ENCODE measurements at places on chromosomes 13 and 19. TPM values are rescaled to one million over a fixed set of nuclear protein-coding genes. Genes with fewer than 3 reads are reported as not detected.

Gene AMH
- 1.4 TPM for total RNA-seq

Gene IGFL1
- not detected for total RNA-seq

Gene CCNA1
- 1.4 TPM for total RNA-seq

Gene CDX2
- total RNA-seq: not detected

Gene PRR20B
- total RNA-seq: not detected

Gene C2CD4C
- 1.6 TPM for total RNA-seq

Gene CEACAM7
- total RNA-seq: 10.8 TPM

Gene APOE
- total RNA-seq: 59.9 TPM

- DNase-seq: no peak
These were observed 36.6 kb downstream of the FOXO1 start for GRCh38 chr13:40629678-40630384.

DNA sequence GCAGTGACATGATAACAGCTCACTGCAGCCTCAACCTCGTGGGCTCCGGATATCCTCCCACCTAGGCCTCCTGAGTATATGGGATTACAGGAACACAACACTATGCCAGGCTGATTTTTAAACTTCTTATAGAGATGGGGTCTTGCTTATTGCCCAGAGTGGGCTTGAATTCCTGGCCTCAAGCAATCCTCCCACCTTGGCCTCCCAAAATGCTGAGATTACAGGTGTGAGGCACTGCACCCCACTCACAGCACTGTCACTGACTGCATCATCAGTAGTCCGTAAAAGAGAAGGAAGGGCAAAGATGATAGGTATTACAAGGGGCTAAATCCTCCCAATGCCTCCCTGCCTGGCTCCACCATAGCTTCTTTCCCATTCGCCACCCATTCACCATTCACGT is 4.1 kb downstream of the RHPN2 start:
- no peak for DNase-seq

- DNase-seq: no peak
These were observed 56.6 kb downstream of the LIG4 start for GRCh38 chr13:108158746-108159145.

DNA sequence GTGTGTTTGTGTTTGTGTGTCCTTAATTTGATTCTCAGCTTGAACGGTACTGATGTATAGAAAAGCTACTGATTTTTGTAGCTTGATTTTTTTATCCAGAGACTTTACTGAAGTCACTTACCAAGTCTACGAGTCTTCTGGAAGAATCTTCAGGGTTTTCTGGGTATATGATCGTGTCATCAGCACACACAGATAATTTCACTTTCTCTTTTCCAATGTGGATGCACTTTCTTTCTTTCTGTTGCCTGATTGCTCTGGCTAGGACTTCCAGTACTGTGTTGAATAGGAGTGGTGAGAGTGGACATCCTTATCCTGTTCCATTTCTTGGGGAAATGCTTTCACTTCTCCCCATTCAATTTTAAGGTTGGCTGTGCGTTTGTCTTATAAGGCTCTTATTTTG is 7.9 kb upstream of the LILRB1 start:
- DNase-seq: no peak

DNA sequence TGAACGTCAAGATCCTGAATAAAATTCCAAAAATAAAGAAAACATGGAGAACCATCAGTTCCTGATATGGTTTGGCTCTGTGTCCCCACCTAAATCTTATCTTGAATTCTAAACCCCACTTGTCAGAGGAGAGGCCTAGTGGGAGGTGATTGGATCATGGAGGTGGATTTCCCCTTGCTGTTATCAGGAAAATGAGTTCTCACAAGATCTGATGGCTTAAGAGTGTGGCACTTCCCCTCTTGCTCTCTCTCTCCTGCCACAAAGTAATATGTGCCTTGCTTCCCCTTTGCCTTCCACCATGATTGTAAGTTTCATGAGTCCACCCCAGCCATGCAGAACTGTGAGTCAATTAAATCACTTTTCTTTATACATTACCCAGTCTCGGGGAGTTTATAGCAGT is 827.4 kb downstream of the GPC5 start:
- DNase-seq: no peak

DNA sequence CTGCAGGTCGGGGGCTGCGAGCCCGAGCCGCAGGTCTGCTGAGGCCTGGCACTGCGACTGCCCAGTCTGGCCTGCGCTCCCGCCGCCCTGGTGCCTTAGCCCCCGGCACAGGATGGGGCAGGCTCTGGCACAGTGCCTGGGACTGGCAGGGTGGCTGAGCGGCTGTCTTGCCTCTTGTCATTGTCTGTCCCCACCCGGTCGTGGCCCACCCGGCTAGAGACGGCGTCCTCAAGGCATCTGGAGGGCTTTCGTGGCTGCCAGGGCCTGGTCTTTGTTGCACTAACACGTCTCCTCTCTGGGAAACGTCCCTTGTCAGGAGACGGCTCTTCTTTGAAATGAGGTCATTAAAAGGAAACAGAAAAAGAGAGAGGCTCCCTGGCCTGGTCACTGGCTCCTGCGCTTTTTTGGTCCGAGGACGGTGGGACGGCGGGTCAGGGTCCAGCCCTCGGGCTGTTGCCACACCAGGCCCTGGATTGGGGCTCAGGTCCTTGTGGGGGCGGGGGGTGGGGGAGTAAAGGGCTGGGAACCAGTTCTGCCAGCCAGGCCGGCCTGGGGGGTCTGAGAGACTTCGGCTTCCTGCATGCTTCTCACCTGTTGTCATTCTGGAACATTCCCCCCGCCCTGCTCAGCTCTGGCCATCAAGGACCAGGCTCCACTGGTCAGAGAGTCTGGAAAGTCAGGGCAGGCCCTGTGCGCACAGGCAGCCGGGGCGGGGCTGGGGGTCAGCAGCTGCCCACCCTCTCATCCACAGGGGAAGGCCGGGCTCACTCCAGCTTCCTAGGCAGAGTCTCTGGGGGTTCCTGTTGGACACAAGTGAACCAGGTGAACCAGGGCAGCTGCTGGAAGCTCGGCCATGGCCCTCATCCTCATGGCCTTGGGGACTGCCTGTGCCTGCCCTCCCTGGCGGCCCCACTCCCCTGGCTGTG is 6.2 kb upstream of the ZNF554 start:
- no peak for DNase-seq

DNA sequence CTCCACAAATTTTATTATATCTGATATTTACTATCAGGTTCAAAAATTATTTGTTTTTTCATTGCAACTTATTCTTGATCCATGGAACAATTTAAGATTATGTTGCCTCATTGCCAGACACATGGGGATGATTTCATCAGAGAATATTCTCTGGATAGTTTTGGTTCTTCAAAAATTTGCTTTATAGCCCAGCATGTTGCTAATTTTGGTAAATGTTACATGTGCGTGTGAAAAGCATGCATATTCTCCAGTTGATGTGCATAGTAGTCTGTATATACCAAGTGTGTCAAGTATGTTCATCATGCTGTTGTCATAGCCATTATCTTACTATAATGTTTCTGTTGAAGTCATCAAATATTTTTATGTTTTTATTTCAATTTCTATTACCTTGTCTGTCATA is 122.3 kb downstream of the RFC3 start:
- DNase-seq: no peak

GRCh38 chr13:99800951-99801350 is 170.6 kb downstream of the ZIC5 start:
- no peak for DNase-seq

- no peak for DNase-seq
These were observed 557 bp downstream of the ZNF524 start for GRCh38 chr19:55600662-55601028.

DNA sequence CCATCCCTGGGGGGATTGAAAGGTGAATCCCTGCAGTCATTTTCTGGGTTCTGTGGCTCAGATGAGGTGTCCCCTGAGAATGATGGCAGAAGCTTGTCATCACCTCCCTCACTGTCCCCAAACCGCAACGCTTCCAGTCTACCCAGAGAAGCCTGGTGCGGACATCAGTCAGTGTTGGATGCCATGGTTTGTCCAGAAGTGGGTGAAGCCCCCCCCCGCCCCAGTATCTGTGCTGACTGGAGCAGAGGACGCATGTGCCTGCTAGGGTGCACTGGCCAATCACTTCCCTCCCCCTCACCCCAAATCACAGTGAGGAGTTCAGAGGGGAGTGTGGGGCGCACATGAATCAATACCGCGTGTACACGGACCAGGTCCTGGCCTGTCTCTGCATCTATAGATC is 150.5 kb downstream of the TEX29 start:
- no peak for DNase-seq

DNA sequence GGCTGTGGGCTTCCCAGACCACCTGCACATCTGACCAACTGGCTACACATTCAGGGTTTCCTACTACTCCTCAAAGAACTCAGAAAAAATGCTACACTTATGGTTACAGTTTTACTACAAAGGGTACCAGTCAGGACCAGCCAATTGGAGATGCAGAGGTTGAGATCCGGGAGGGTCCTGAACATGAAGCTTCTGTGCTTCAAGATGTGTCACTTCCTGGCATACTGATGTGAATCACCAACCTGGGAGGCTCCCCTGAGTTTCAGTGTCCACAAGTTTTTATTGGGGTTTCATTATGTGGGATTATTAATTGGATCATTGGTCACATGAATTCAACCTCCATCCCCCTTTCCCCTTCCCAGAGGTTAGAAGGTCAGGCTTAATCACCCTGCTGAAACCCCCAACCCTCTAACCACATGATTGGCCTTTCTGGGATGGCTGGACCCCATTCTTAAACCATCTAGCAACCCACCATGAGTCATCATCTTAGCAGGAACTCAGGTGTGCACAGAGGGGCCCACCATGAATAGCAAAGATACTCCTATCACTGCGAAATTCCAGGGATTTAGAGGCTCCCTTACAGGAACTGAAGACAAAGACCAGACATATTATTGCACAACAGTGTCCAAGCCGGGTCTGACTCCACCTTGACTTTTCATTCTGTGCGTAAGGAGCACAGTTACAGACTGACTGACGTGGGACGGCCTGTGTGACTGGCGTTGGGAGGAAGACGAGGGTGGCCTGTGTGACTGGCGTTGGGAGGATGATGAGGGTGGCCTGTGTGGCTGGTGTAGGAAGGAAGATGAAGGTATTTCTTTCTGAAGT is 90.7 kb downstream of the ATP8A2 start:
- DNase-seq: no peak

DNA sequence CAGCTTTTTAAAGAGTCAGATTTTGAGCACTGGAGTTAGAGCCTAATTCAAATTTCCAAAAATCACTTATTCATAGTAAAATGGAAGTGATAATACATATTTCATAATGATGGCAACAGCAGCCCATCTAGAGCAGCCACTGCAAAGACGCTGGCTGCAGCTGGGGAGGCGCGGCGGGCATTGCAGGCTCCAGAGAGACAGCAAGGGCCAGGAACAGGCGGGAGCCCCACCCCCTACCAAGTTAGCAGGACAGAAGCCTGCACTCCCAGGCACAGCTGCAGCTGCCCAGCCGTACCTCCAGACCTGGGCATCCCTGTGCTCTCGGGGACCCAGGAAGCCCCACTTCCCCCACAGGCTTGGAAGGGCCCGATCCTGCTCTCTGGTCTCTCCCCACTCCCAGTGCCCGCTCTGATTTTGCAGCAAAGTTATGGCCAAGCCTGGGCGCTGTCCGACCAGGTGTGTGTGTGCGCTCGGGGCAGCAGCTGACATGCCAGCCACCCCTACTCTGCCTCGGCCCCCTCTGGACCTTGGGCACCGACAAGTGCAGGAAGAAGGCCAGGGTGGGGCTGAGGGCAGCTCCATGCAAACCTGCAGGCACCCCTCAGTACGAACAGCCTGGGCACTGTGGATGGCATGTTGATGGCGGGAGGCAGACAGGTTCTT is 84.8 kb downstream of the SERP2 start:
- DNase-seq: no peak

DNA sequence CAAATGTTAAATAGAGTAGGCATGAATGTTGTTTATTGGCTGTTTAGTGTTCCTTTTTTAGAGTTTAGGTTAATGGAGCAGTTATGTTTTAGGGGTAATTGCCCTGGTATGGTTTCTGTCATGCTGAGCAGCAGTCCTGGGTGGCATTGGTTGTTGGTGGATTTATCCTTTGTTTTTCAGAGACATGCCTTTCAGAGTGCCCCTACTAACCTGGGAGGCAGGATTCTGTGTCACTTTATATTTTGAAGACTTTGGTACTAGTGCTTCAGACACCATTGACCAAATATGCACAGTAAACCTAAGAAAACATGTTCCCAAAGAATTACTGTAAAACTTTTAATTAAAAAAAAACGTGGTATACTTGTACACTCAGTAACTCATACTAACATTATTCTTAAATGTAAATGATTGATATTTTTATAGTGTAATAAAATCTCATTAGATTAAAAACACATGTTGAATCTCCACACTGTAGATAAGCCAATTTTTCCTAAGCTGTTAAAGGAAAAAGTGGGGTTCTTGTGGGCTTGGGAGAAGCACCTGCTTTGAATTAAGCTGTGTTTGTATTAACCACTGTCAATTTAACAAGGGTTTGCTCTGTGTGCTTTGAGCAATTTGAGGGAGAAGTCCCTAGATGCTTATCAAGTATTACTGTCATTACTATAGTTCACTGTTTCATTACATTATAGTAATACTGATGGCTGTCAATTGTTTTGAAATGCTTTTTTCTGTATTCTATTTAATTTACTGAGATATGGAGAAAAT is 133.2 kb downstream of the LMO7 start:
- no peak for DNase-seq

- DNase-seq: no peak
These were observed 260.0 kb upstream of the DACH1 start for GRCh38 chr13:72127031-72127430.

DNA sequence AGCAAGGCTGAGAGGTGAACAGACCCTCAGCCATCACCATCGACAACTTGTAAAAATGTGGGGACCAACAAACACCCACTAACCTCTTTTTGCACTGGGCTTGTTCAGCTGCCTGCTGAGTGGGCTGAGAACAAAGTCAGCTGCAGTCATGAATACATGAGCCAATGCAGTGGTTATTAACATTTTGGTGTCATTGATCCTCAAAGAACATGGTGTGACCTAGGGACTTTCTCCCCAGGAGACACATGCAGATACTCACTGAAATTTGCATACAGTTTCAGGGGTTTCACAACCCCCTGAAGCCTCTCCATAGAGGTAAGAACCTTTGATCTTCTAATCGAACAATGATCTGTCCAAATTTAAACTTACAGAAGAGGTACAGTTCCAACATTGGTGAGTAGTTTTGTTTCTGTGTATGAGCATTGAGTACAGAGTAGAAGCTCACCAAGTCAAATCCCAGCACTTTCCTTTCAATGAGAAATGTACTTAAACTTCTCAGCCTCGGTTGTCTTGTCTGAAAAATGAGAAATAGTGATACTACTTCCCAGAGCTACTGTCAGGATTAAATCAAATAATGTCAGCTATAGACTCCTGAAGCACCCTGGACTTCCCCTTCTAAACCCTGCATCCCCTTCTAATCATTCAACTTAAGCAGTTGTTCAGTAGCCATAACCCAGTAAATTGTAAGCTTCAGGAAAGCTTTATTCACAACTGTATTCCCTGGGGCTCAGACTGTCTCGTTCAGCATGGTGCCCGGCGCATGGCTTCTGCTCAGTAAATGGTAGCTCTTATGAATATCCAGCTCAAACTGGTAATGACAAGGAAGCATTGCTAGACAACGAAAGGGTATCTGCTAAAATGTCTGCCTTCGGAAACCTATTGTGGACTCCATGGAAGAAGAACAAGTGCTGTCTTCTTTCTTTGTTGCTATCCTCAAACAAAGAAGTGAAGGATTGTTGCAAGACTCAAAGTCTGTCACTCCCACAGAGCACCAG is 148.7 kb downstream of the FOXO1 start:
- DNase-seq: no peak

All from tongue (tissue), 3 donors.